GM12891 (cell line): ENCODE measurements at places on chromosomes 7 and 10.
A peak's percentile ranks its signal among the peaks of the same experiment; 100 is the strongest.

GRCh38 chr10:124083740-124084397 is 9.5 kb downstream of the CHST15 start:
- DNase-seq, result no peak

DNA sequence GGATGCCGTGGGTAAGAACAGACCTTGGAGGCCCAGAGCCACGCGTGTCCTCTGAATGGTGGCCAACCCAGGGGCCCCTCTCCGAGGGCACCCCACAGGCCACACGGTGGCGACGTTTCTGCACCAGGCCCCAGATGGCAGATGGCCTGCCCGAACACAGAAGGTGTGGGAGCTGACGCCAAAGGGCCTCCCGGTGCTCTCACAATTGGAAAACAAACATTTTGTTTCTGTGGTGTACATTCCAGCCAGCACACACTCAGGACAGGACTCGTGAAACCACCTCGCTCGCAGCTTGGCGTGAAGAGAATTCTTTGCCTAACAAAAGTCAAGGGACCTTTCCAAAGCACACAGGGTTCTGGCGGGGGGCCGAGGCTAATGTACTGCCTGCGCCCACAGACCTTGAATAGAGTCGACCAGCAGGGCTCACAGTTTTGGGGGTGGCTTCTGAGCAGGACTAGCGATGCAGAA is 112.1 kb downstream of the FAM53B start:
- no peak for DNase-seq

DNA sequence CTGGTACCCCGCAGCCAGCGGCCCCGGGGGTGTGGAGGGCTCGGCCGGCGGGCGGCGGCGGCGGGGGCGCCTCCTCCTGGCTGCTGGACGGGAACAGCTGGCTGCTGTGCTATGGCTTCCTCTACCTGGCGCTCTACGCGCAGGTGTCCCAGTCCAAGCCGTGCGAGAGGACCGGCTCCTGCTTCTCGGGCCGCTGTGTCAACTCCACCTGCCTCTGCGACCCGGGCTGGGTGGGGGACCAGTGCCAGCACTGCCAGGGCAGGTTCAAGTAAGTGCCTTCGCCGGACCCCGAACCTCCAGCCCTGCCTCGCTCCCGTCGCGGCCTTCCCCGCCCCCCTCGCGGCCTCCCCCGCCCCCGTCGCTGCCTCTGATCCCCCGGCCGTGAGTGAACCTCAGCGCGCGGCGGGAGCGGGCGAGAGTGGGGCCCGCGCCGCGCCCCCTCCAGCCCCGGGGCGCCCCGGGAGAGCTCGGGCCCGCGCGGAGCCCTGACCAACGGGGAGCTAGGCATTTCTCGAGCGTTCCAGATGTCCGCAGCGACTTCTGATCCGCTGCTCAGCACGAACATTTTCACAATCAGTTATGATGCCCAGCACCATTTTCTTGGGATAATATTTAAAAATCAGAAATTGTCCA is 727 bp downstream of the ATRNL1 start:
- peak; percentile 38 for DNase-seq

DNA sequence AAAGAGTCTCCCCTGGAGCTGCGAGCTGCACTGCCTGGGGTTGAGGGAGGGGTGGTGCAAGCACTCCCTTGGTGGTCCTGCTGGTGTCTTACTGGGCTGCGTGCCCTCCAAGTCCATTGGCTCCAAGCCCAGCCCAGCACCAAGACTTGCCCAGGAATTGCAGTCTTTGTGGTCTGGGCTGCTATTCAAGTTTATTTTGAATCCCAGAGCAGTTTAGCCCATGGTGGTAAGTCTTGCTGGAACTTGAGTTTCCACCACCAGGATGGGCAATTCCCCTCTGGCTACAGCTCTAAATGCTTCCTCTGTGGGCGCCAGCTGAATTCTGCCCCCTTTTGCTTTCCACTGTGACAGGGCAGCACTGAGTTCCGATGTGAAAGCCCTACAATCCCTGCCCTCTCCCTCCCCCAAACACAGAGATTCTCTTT is 25.1 kb downstream of the GALNT11 start:
- DNase-seq, result no peak

- peak; percentile 28 for DNase-seq
Observed at GRCh38 chr10:79608505-79609375, 2.0 kb upstream of the SFTPA1 start.
